Astrocyte (in vitro differentiated cells and primary cell): ENCODE measurements at places on chromosomes 16 and 17.

- DNase-seq, result no peak
Observed at GRCh38 chr17:49114703-49115102, 17.9 kb upstream of the B4GALNT2 start.

GRCh38 chr17:673200-673681 lies 41.4 kb downstream of the VPS53 start:
- DNase-seq, result peak; percentile 81

DNA sequence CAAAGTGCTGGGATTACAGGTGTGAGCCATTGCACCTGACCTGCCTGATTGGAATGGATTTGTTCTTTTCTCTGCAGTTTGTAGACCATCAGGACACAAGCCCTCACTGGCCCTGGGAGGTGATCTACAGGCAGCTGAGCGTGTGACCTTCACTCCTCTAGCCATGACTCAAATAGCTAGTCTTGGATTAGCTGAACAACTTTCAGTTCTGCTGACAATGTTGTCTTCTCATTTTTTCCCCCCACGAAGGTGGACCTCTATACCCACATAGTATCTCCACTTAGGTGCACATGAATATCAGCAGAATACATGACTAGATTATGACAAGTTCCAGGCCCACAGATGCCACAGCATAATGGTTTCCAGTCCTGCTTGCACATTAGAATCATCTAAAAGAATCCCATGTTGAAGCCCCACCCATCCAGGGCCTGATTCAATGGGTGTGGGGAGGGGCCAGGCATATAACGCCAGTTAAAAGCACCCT lies 36.8 kb downstream of the HS3ST3B1 start:
- no peak for DNase-seq

DNA sequence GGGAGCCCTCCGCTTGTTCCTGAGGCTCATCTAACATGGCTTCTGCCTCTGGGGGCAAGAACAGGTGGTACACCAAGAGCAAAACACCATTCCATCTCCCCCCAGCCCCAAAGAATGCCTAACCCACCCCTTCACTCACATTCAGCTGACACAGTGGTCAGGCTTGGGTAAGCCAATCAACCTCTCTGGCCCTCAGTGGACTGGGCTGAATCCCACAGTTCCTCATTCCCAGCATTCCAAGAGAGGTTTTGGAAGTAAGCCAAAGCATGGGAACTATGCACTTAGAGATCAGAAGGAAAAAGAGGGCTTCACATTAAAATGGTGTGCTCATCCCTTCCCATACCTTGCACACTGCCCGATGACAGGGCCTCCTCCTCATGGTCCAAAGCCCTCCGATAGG lies 7.8 kb downstream of the PIGS start:
- peak; percentile 56 for DNase-seq

- no peak for DNase-seq
Observed at GRCh38 chr17:337453-337852, 15.2 kb downstream of the RPH3AL start.

GRCh38 chr17:63440127-63440769 lies 5.9 kb downstream of the CYB561 start:
- no peak for DNase-seq

- DNase-seq, result no peak
Observed at GRCh38 chr17:69030169-69030568, 30.6 kb downstream of the ABCA9 start.

DNA sequence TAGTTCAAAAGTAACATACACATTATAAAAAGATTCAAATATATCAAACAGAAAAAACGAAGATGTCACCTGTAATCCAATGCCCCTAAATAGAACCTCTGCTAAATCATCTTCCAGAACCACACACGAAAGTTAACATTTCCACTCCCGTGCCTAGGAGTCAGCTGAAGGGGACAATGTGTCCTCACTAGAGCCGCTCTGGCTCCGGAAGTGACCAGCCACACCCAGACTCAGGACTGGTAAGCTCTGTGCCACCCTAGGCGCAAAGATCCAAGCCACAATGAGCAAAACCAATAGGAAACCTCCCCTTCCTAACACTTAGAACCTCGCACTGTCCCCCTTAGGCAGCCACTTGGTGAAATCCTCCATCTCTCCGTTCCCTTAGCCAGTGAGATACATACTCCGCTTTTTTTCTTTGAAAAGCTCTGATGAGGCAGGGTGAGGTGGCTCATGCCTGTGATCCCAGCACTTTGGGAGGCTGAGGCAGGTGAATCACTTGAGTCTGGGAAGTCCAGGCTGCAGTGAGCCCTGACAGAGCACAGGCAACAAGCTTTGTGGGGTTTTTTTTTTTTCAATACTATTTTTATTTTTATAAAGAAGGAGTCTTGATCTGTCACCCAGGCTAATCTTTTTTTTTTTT lies 11.8 kb downstream of the CTRB1 start:
- DNase-seq, result no peak

GRCh38 chr17:73541561-73541981 lies 102.7 kb downstream of the SDK2 start:
- no peak for DNase-seq

- DNase-seq, result no peak
Observed at GRCh38 chr17:76138234-76138895, 2.7 kb downstream of the FOXJ1 start.

DNA sequence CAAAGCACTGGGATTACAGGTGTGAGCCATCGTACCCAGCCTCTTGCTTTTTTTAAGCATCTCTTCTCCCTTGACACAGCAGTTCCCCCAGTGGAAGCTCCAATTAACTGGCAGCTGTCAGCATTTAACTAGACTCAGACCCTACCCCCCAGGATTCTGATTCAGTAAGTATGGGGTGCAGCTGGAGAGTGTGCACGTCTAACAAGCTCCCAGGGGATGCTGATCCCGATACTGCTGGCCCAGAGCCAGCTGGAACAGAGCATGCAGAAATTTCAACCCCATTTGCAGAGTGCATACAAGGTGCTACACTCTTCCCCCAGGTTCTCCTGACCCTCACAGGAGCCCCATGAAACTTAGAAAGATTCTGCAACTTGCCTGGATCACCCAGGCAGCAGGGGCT lies 27.7 kb upstream of the BCO1 start:
- DNase-seq, result no peak

- DNase-seq, result peak; percentile 69
Observed at GRCh38 chr17:27376637-27377547, 79.4 kb upstream of the KSR1 start.

- no peak for DNase-seq
Observed at GRCh38 chr17:51667706-51668083, 407.3 kb downstream of the UTP18 start.

- no peak for DNase-seq
Observed at GRCh38 chr17:37220607-37220953, 155.2 kb upstream of the C17orf78 start.

- no peak for DNase-seq
Observed at GRCh38 chr16:69888005-69888590, 63.0 kb upstream of the CLEC18A start.

GRCh38 chr16:3389663-3390338 lies 11.0 kb downstream of the ZSCAN32 start:
- no peak for DNase-seq

DNA sequence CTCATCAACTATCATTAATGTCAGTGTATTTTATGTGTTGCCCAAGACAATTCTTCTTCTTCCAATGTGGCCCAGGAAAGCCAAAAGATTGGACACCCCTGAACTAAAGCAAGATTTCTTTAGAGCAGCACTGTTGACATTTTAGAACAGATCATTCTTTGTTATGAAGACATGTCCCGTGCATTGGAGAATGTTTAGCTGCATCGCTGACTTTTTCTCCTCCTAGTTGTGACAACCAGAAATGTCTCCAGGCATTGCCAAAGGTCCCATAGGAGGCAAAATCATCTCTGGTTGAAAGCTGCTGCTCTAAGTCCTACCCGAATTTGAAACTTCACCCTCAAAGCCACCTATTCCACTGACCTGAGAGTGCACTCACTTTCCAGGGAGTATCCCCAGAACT lies 62.7 kb upstream of the IRX6 start:
- DNase-seq, result no peak

DNA sequence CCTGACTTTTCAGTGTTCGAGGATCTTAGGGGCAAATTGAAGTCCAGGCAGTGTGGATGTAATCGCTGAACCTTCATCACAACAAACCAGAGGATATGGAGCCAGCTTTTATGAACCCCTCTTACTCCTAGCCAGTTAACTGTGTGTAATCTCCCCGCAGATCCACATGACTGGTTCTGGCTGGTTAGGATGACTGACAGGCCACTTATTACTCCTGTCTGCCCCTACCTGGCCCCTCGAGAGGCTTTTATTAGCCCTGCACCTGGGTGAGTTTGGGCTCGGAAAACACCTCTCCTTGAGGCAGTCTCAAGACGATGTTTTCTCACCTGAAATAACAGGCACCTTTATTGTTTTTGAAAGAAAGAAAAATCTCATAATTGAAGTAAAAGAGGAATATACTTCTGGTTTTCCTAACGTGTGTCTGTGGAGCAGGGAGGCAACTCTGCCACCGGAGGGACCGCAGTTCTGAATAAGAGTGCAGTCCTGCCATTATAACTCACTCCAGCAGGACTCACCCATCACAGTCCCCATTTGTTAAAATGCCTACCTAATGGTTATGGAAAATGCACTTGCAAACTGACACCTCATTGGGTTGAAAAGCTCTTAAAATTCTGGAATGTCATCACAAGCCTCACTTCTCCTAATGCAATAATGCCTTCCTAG lies 291.9 kb upstream of the N4BP1 start:
- no peak for DNase-seq

- DNase-seq, result no peak
Observed at GRCh38 chr17:6393351-6393952, 41.5 kb downstream of the AIPL1 start.

DNA sequence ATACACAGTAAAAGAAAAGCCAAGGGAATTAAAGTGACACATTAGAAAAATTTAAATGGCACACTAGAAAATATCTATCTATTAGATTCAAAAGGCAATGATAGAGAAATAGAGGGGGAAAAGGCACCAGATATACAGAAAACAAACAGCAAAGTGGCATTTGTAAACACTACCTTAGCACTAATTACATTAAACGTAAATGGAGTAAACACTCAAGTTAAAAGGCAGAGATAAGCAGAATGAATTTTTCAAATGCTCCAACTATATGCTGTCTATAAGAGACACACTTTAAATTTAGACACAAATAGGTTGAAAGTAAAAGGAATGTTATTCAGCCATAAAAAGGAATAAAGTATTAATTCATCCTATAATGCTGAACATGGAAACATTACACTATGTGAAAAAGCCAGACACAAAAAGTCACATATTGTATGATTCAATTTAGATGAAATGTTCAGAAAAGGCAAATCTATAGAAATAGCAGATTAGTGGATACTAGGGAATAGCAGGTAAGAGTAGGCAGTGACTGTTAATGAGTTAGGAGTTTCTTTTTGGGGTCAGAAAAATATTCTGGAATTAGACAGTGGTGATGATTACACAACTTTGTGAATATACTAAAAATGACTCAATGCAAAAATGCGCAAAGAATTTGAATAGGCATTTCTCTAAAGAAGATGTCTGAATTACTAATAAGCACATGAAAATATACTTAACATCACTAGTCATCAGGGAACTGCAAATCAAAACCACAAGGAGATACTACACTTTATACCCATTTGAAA lies 92.4 kb downstream of the BRIP1 start:
- DNase-seq, result peak; percentile 79

- no peak for DNase-seq
Observed at GRCh38 chr17:74392848-74393247, 25.5 kb downstream of the GPR142 start.

GRCh38 chr16:89341697-89342694 lies 124.5 kb downstream of the ZNF778 start:
- no peak for DNase-seq

- DNase-seq, result no peak
Observed at GRCh38 chr16:12551946-12552345, 251.7 kb downstream of the CPPED1 start.

DNA sequence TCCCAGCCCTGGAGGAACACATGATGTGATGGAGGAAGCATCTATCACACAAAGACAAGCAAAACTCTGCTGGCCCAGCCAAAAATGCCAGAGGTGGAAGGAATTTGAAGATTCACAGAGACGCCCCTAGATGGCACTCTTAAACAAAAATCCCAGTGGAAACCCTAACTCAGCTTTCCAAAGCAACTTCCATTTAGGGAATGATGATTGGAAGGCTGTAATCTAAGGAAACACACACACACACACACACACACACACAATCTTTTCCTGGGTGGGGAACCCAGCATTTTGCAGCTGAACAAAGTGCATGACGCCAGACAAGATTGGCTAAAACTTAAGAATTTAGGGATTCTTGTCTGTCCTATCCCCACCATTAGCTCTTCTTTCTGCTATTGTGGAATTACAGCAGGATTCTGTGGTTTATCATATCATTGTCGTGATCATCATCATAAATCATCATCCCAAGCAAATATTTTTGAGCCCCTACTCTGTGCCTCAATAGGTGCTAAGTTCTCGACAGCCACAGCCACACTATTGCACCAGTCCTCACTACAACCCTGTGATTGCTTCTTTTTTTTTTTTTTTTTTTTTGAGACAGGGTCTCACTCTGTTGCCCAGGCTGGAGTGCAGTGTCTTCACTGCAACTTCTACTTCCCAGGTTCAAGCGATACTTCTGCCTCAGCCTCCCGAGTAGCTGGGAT lies 1.6 kb upstream of the LDAF1 start:
- peak; percentile 78 for DNase-seq

DNA sequence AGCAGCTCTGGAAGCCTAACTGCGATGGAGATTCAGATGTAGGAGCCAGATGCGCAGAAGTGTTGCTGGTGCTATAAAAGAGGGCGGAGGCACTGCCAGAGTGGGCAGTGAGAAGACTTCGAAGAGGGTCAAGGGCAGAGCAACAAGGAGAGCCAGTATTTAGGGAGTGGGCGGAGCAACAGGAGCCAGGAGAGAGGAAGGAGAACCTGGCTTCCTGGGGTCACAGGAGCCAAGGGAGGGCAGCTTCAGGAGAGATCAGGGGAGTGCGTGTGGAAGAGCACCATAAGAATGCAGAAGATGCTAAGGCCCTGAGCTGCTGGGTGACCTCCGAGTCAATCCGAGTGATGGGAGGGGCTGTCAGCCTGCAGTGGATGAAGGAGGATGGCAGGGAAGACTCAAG lies 14.4 kb upstream of the MRPS23 start:
- DNase-seq, result no peak

- DNase-seq, result no peak
Observed at GRCh38 chr16:80058214-80058613, 457.7 kb upstream of the MAF start.

GRCh38 chr17:81552244-81553017 lies at the start of gene FAAP100:
Gene FAAP100 (minus strand): TSS chr17:81552353. CDS start chr17:81552330, 23 bp downstream.
- peak; percentile 56 for DNase-seq
